ENCODE measurements at places on chromosomes 6 and 20. TPM values are rescaled to one million over a fixed set of nuclear protein-coding genes. Genes with fewer than 3 reads are reported as not detected.

Gene SIRPD
- total RNA-seq: not detected

Gene SOX12
- 2.8 TPM for total RNA-seq

Gene PRDM1
- 0.58 TPM for total RNA-seq

Gene EIF2S2
- 133 TPM for total RNA-seq

Gene EFCAB8
- under 0.01 TPM for total RNA-seq

Gene HEY2
- total RNA-seq: 0.28 TPM

Gene ZSCAN31
- 9.2 TPM for total RNA-seq

Gene CABLES2
- 0.28 TPM for total RNA-seq

Gene NKX2-2
- total RNA-seq: not detected

Gene PRSS16
- 0.19 TPM for total RNA-seq

Gene SPINT4
- not detected for total RNA-seq

Gene PLN
- total RNA-seq: 0.19 TPM

Gene VWA7
- not detected for total RNA-seq

Gene IRF4
- 0.28 TPM for total RNA-seq

Gene TPX2
- 86.1 TPM for total RNA-seq

Gene LHFPL5
- not detected for total RNA-seq

Gene SNAP91
- not detected for total RNA-seq

Gene RPN2
- 202 TPM for total RNA-seq

Gene PAK5
- total RNA-seq: not detected

Gene HLA-DQA1
- not detected for total RNA-seq

Gene PPP1R3G
- 8.7 TPM for total RNA-seq

Gene LY6G5B
- total RNA-seq: 2.3 TPM

Gene DBNDD2
- total RNA-seq: 3.5 TPM

Gene SLC24A3
- total RNA-seq: 0.77 TPM

Gene AP5S1
- 12.1 TPM for total RNA-seq

Gene UTRN
- 211 TPM for total RNA-seq

Gene SLC26A8
- total RNA-seq: not detected

Gene ULBP3
- total RNA-seq: 16.7 TPM

Gene FNDC11
- 0.19 TPM for total RNA-seq

Gene CLPSL2
- not detected for total RNA-seq

Gene MYCT1
- 22.2 TPM for total RNA-seq

Gene ZNF391
- 2.5 TPM for total RNA-seq

Gene MED23
- total RNA-seq: 28.9 TPM

Gene PPP1R14C
- total RNA-seq: 0.38 TPM

Gene TMEM244
- total RNA-seq: not detected

Gene DACT2
- total RNA-seq: 2.7 TPM

Gene UNC5CL
- total RNA-seq: not detected

Gene IP6K3
- total RNA-seq: under 0.01 TPM

Gene FAM209A
- not detected for total RNA-seq

Gene CYP21A2
- 0.19 TPM for total RNA-seq

Gene ME1
- total RNA-seq: 11.3 TPM

Gene HLA-DRA
- 0.38 TPM for total RNA-seq

Gene DNAAF9
- total RNA-seq: 11.6 TPM

Gene GJA1
- total RNA-seq: 574 TPM

Gene BMP5
- 1.1 TPM for total RNA-seq

Gene HUS1B
- 0.77 TPM for total RNA-seq

Gene GNAS
- total RNA-seq: 244 TPM

Gene CDH22
- not detected for total RNA-seq

All from regular cardiac myocyte (primary cell).